ENCODE measurements at places on chromosomes 2 and 18.

GRCh38 chr2:174699993-174700766 lies 64.1 kb downstream of the CHRNA1 start:
- no peak for DNase-seq

- DNase-seq, result no peak
Measured at GRCh38 chr2:214244847-214245246, 166.0 kb upstream of the VWC2L start.

GRCh38 chr2:79005216-79005615 lies 20.3 kb upstream of the REG3G start:
- no peak for DNase-seq

DNA sequence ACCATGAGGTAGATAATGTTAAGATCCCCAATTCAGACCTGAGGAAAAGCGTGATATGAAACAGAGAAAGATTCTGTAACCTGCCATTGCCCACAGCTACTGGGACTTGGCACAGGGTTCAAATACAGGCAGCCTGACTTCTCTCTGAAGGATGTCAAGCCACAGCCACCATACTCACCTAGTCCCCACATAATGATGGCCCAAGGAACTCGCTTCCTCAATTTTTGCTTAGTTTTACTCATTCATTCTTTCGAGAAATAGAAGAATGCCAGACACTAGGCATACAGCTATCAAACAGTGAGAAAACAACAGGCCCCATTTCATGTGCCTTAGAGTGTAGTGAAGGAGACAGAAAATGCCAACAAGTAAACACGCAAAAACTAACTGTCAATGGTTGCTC lies 980 bp upstream of the SULT1C4 start:
- DNase-seq, result no peak

- no peak for DNase-seq
Measured at GRCh38 chr2:177244244-177244771, 20.2 kb downstream of the NFE2L2 start.

GRCh38 chr2:168403736-168404135 lies 52.3 kb upstream of the CERS6 start:
- no peak for DNase-seq

DNA sequence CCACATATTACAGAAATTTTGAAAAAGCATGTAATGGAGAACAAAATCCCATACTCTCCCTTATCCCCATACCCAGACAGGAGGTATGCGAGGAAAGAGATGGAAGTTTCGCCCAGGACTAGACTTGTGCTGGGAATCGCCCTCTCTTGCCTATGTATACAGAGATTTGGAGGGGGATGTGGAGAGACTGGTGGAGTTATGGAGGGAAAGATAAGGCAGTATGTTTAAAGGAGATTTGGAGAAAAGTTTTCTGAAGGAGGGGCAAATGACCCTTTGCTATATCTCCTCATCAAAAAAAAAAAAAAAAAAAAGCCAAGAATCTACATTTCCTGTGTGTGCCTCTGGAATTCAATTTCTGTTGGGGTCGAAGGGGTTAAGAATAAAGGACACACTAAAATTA lies 75.3 kb downstream of the MERTK start:
- no peak for DNase-seq

GRCh38 chr18:63112706-63113105 lies 206.9 kb downstream of the BCL2 start:
- DNase-seq, result no peak

DNA sequence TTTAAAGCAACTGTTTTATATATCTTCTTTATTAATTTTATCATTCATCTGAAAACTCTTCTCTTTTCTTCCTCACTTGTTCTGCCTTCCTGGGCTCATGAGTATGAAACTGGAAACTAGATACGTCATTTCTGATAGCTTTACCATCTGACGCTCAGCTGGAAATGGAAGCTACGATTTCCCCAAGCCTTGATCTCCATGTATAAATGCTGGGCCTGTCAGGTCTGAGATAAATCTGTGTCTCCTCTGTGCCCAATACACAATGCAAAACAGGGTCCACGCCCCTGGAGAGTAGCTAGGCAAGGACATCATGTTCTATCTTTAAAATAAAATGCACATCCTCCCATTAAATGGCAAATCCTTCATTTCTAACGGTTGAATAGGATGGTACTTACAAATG lies 238.4 kb downstream of the AFF3 start:
- no peak for DNase-seq
